GM12865 (cell line): ENCODE measurements at places on chromosomes 7 and 10.

- no peak for DNase-seq
Measured at GRCh38 chr10:14884082-14884481, 5.4 kb downstream of the SUV39H2 start.

DNA sequence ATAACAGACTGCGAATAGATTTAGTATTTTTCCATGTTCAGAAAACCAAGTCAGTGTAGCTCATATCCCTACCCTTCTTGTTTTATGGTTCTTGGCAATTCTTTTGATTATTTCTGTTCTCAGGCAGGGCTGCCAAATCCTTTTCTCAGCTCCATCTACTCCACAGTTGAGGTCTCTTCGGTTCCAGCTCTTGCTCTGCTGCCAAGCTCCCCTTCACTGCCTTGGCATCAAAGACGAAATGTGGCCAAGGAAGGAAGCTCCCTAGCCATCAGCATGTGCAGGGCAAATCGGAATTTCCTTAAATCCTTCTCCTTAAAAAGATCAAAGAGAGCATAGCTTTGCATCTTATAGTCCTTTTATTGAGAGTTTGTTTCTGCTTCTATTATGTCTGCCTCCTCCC is 116.4 kb upstream of the NOBOX start:
- DNase-seq: no peak

DNA sequence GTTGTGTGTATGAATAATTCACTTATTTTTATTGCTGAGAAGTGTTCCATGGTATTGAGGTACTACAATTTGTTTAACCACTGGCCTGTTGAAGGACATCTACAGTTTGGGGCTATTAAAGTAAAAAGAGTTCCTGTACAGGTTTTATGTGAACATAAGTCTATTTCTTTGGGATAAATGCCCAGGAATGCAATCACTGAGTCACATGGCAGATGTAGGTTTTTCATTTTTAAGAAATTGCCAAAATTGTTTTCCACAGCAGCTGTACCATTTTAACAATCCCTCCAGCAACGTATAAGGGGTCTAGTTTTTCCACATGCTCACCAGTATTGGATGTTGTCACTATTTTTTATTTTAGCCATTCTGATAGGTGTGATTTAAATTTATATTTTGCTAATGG is 243.9 kb downstream of the TNS3 start:
- DNase-seq: no peak

DNA sequence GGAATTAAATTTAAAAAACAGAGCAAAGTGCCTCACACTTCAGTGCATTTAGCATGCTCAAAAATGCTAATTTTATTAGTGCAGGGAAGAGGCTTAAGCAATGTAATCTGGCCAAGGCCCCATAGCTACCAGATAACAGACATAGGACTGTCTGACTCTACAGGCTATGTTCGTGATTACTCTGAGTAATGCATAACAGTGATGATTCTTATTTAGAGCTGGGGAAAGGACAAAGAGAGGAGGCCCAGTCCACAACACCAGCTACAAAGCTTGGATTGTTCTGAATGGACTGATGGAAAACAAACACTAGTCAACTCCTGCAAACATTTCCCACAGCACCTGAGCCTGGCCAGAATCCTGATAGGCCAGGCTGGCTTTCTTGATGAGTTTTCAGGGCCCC is 8.4 kb upstream of the CH25H start:
- DNase-seq: no peak

- no peak for DNase-seq
Measured at GRCh38 chr7:147196481-147196880, 1079.9 kb downstream of the CNTNAP2 start.
